ENCODE measurements at places on chromosomes 7 and 10.

GRCh38 chr10:85493703-85494102, 872.9 kb downstream of the GRID1 start:
- DNase-seq, result no peak

DNA sequence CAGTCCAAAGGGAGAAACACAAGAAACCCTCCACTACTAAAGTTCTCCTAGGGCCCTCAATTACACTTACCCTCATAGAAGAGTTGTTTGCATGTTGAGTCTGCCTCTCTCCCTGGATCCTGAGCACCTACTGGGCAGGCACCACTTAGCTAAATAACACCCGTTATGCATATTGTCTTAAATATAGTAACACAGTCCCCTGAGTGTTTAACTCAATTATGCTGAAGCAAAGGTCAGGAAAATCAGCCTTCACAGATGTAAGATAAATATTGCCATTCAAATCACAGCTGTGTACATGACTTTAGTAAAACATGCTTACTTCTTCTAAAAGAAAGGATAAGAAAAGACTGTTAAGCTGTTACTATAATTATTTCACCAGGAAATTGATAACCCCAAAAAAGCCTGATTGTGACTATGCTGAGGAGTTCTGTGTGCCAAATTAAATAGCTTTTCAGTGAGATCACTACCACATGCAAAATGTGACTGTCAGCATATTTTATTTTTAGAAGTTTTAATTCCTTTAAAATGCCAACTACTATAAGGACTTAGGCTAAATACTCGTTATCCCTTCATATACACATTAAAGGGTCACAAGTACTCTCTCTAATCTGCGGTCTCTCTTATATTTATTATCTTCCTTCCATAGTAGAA, 733.9 kb upstream of the PHF14 start:
- DNase-seq, result no peak

- DNase-seq, result no peak
Measured at GRCh38 chr10:7314170-7314569, 96.7 kb downstream of the SFMBT2 start.

DNA sequence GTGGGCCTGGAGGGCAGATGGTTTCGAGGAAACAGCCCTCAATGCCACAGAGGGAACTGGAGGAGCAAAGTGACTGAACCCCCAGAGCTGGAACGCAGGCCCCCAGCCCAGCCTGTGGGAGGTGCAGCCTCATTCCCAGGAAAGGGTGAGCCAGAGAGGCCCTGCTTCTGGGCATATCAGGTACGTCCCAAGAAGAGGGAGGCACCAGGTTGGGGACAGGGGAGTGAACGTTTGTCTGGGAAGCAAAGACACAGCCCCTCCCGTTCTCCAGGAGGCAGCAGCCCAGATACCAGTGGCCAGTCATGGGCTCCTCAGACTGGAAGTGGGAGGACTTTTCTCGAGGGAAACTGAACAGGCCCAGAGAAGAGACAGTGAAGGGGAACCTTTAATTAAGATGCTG, 74.3 kb upstream of the RET start:
- DNase-seq, result no peak

GRCh38 chr7:41942468-41943093, 239.7 kb upstream of the INHBA start:
- no peak for DNase-seq

DNA sequence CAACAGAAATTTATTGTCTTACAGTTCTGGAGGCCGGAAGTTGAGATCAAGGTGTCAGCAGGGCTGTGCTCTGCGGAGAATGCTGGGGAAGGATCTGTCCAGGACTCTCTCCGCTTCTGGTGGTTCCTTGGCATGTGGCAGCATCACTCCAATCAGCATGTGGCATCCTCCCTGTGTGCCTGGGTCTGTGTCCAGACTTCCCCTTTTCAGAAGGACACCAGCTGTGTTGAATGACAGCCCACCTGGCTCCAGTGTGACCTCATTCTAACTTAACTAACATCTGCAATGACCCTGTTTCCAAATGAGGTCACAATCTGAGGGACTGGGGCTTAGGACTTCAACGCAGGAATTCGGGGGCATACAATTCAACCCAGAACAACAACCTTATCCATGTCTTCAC, 141.9 kb downstream of the BMS1 start:
- no peak for DNase-seq

GRCh38 chr10:131591936-131592335, 280.4 kb upstream of the TCERG1L start:
- no peak for DNase-seq

- DNase-seq, result no peak
Measured at GRCh38 chr7:90349305-90349704, 2.8 kb downstream of the GTPBP10 start.

DNA sequence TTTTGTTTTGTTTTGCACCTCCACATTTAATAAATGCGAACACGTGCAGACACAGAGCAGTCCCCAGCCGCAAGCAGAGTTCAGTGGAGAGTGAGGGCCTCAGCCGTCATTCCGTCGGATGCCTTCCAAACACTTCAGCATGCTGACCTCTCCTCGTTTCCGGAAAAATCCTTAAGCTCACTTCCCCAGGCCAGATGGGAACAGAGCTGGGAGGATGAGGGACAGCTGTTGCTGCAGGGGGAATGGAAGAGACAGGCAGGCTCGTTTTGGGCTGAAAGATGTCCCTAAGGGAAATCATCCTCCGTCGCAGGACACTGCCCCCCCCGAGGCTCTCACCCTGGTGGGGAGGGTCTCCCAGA, 17.2 kb upstream of the FGFR2 start:
- no peak for DNase-seq

GRCh38 chr10:98321186-98321780, 53.3 kb upstream of the LOXL4 start:
- DNase-seq, result no peak

DNA sequence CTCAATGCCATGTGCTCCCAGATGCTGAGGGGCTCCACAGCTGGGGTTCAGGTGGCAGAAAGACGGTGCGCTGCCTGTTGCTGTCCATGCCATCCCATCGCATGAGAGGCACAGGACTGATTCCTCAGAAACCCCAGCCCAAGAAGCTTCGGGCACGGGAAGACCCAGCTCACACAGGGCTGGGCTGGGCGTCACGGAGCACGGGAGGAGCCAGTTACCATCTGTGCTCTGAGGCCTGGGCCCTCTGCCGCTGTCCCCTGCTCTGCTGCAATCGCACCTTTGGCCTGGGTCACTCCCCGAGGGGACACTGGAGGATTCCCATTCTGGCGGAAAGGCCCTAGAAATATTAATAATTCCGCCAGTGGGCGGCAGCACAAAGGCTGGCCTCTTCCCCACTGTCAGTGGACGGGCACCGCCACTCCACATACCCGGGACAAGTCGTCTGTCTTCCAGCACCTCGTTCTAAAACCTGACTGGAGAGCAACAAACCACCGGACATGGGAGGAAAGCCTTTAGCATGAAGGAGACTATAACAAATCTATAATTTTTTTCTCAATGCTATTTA, 92.1 kb downstream of the PIP4K2A start:
- DNase-seq, result no peak

- no peak for DNase-seq
Measured at GRCh38 chr7:101559586-101559985, 69.5 kb downstream of the MYL10 start.

DNA sequence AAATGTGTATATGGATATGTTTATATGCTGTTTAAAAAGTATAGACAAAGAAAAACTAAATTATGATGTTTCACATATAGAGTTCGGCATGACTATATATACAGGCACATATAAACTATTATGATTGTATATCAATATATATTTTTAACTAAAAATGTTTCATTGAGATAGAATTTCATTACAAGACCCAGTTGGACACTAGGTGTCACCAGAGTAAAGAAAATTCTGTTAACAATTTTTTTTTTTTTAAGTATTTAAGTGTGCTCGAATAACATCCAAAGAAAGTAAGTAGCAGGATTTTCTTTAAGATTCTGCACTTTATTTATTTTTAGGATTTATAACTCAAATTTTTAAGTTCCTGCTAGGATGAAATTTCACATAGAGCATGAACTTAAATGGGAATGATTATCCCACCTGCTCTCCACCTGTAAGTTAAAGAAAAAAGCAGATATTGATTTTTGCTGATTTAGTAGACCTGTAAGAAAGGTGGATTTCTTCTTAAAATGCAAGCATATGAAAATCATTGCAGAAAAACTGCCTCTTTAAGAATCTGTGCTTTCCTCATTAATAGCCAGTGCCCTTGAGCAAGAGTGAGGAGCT, 961.5 kb downstream of the PCDH15 start:
- peak; percentile 21 for DNase-seq

GRCh38 chr7:27608776-27609495, 53.7 kb downstream of the HIBADH start:
- peak; percentile 74 for DNase-seq

DNA sequence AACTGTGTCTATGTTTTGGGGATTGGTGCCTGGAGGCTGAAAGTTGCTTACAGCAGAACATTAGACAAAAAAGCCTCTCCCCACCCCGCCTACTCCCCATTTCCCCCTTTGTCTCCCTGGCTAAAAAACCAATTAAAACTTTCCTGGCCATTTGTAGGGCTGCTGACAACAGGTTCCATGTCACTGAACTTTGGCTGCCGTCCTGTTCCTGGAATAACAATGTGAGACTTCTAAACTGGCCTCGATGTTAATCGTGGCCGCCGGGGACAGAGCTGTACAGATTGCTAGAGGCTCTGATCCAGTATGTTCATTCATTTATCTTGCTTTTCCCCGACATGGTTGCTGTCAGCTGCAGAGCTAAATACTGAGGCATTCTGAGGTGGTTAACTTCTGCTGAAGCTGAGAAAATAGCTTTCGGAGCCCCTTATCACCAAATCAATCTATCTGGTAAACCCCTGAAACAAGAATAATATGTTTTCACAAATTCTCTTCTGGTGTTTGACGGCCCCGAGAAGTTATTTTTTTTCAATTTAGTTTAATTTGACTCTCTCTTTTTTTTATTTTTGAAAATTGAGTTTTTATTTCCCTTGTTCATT, 271.6 kb downstream of the GFRA1 start:
- DNase-seq, result no peak
